ENCODE measurements at places on chromosomes 3 and 15.

- no peak for DNase-seq
- H3K27ac ChIP-seq = no peak overlapping the region
- H3K36me3 ChIP-seq = no peaks in the 10 kb centered on the region
These were observed 9.4 kb downstream of the SLC6A20 start for GRCh38 chr3:45786801-45787495.

DNA sequence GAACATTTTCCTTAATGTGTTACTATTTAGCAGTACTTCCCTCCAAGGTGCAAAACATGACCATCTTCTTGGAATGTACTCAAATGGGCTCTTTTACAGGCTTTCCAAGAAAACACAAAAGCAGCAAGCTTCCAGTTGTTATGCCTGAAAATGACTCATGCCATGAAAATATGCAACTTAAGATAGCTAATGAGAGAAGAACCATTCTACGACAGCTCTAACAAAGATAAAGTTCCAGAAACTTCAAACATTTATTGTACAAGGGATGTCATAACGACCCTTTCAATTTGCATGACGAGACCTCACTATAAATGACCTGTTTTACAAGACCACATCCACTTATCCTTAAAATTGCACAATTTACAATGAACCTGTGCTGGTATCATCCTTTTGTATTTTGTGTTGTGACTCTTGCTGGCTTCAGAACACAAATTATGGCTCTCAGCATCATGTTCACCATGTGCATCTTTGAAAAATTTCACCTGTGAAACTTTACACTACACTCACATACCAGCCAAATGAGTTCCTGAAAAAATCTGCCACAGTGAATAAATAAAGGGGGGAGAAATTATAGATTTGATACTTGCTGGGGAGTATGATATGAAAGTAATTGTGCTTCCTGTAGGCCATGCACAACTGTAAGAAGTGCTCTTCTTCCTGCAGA, 433.7 kb downstream of the MAGI1 start:
- H3K4me3 ChIP-seq = no peak overlapping the region
- no peaks in the 10 kb centered on the region for H3K27me3 ChIP-seq
- no peak for DNase-seq
- H3K27ac ChIP-seq = no peak overlapping the region

DNA sequence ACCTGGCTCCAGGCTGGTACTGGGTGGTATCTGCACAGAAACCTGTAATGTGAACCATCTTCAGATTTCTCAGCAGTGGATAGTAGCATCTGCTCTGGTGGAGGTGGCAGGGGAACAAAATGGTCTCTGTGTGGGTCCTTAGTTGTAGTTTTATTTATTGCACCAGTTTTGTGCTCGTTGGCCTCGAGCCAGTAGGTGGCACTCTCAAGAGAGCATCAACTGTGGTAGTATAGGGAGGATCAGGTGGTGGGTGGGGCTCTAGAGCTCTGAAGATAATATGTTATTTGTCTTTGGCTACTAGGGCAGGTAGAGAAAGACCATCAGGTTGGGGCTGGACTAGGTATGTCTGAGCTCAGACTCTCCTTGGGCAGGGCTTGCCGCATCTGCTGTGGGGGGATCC, 254.0 kb upstream of the GPR149 start:
- H3K27me3 ChIP-seq = no peaks in the 10 kb centered on the region
- DNase-seq = no peak
- no peaks in the 10 kb centered on the region for H3K36me3 ChIP-seq
- H3K27ac ChIP-seq = no peak overlapping the region
- no peaks in the 10 kb centered on the region for H3K4me1 ChIP-seq

DNA sequence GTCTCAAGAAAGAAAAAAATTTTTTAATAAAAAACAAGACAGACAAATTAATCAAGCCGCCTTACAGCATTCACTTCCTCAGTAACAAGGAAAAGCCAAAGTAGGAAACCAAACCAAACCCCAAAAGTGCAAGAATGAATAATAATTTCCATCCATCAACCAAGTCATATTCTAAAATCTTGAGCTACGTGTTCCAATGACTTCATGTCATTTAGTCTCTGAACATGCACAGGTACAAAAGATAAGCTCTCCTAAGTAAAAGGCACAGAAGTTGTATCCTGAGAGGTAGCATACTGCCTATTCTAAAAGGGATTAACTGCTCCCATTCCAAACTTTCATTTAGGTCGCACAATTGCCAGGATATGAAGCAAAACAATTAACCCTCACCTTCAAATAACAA, 29.7 kb downstream of the SLC4A7 start:
- no peaks in the 10 kb centered on the region for H3K27me3 ChIP-seq
- H3K36me3 ChIP-seq = peaks cover 26% of the 10 kb centered on the region
- H3K4me3 ChIP-seq = no peak overlapping the region

DNA sequence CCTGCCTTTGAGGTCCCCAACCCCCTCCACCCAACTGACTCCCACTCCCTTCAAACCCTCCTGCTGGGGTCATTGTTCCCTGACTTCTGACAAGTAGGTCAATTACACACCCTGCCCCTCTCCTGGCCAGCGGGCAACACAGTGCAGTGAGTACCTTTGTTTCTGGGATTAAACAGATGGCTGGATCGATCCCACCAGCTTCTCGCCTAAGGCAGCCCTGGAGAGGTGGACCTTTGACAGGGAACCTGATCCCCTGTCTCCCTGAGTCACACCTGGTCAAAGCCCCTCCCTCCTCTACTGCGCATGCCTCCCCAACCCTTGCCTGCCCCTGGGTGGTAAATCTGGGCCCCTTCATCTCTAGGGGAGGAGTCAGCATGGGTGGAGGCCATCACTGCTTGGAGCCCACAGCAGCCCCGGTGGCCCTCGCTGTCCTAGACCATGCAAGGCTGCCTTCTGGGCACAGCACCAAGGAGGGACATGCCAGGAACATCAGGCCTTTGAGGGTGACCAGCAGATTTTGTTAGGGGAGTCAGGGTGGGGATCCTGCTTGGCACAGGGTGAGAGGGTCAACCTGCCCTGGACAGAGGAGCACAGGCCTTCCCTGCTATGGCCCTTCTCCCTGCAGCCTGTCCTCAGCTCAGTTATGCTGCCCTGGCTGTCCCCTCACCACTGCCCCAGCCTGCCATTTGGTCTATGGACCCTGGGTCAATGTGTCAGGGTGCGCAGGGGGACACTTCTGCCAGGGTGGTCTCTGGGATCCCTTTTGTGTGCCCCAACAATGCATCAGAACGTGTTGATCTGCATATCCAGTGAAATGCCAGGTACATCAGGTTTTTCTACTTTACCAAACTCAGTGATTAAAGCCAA, 9.8 kb upstream of the PRR23E start:
- peaks cover 3% of the 10 kb centered on the region for H3K27me3 ChIP-seq
- no peak for DNase-seq
- no peak overlapping the region for H3K27ac ChIP-seq
- H3K36me3 ChIP-seq = no peaks in the 10 kb centered on the region

DNA sequence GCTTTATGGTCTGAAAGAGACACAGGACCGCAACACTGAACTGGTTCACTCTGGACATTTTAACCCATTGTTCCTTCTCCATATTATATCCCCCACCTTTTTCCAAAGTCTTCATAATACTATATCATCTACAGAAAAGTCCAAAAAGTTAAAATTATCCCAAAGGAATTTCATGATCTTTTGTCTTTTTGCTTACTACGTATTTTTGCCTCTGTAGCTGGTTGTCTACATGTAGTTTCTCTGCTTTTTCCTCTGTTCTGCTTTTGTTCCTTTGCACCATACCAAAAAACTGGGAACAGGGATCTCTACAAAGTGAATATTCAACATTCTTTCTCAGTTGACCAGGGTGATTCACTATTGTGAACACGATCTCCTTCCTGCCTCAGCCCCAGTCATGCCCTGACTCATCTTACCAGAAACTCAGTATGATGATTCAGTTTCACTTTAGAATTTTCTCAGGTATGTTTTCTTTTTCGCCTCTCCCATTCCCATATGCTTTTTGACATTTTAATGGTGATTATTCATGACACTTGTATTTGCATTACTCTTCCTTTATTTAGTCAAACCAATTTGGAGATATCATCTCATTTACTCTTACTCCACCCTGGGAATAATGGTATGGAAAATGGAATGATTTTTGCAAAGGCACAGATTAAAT, 14.5 kb downstream of the EMC4 start:
- peak overlapping the region; percentile 84 for H3K27ac ChIP-seq
- peak overlapping the region; percentile 64 for H3K4me3 ChIP-seq
- H3K27me3 ChIP-seq = no peaks in the 10 kb centered on the region

Measured in T-helper 2 cell treated with Interferon-gamma antibody and Interleukin-4, amounts not matched to agents 5 μg/mL and 100 μg/mL, for 36 hours (primary cell).